CD4-positive, alpha-beta T cell treated with Interferon gamma for 1 hour (primary cell): ENCODE measurements at places on chromosomes 5 and 9.

DNA sequence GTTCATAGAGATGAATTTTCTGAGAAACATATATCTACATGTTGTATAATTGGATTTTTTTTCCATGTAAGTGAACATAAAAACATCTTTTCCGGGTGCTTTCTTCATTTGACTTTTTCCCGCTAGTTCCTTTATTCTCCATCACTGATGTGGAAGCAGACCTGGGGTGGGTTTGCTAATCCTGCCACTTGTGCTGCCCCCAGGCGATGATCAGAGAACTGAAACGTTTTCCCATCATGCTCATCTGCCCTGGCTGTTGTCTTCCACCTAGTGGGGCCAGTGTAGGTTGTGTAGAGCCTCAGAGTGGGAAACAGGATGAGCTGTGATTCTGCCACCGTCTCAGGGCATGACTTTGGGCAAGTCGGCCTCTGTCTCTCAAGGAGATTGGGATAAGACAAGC, 34.2 kb upstream of the TGFBR1 start:
- no peak for DNase-seq

DNA sequence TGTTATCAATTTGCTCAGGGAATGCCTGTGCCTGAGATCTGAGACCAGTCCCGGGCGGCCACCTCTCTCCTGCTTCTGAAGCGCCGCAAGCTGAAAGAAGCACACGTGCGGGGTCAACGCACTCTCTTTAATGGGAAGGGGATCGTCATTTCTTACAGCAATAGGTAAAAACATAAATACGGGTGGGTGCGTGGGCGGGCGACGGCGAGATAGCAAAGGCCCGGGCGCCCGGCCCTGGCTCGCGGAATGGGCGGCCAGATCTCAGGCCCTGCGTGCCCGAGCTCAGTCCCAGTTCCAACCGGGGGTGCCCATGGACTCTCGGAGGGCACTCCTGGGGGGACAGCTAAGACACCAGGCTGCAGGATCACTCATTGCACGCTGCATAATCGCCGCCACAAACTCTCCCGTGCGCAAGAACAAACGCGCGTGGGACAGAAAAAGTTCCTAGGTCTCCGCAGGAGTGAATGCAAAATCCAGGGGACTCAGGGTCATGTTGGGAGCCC, 3.0 kb downstream of the NKX2-5 start:
- DNase-seq = no peak

DNA sequence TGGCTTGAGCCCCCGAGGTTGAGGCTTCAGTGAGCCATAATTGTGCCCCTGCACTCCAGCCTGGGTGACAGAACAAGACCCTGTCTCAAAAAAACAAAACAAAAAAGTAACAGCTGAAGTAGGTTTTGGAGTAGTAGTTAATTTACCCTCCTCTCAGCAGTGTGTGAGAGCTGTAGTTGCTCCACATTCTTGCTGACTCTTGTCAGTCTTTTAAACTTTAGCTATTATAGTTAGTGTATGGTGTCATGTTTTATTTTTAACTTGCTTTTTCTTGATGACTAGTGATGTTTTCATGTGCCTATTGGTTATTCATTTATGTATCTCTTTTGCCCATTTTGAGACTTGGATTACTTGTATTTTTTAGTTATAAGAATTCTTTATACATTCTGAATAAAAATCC, 52.9 kb upstream of the DHFR start:
- DNase-seq = no peak

GRCh38 chr5:14436801-14437542, 144.6 kb upstream of the OTULINL start:
- no peak for DNase-seq

GRCh38 chr9:88237479-88237961, 99.2 kb upstream of the SPATA31C2 start:
- DNase-seq = no peak

DNA sequence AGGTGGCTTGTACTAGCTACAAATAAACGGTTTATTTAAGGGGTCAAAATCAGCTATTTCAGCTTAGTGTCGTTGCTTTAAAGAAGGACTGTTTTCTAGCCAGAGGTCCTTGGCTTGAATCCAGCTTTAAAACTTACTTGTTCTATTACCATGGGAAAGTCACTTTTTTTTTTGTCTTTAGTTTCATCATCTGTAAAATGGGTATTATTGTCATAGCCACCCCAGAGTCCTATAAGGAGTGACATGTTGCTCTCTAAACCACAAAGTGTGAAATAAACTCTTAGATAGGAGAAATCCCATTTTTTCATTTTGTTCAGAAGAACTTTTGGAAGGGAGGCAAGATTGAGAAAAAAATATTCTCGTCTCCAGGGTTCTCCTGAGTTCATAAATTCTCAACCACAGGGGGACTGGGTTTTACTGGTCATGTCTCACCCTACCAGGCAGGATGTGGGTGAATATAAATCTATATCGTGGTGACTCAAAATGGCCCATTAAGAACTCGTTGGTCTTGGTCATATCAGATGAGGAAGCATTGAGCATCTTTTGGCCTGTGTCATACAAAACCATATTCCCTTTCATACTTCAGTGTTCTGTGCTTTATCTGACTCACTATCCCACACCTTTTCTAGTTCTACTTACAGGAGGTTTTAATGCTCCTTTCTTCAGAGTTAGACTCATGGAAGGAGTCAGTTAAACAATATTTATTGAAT, 202.7 kb upstream of the NR3C1 start:
- DNase-seq = no peak

- no peak for DNase-seq
Measured at GRCh38 chr9:96192710-96193109, 109.3 kb downstream of the HSD17B3 start.

GRCh38 chr5:115435778-115436712, 108.5 kb downstream of the FEM1C start:
- no peak for DNase-seq

DNA sequence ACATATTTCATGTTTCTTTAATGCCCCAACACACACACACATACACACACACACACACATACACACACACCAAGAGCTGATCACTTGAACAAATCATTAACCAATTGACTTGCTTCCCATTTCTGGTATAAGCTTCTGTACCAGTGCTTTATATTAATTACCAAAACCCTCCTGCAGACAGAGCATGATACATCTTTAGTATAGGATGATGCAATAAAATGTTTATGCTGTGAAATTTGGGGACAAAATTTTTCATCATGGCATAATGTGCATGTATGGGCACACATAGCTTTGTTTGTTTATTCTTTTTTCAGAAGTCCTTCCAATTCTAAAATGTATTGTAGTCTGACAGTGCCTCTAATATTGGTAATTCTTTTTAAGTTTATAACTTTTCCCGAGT, 34.5 kb downstream of the SLC1A3 start:
- no peak for DNase-seq

DNA sequence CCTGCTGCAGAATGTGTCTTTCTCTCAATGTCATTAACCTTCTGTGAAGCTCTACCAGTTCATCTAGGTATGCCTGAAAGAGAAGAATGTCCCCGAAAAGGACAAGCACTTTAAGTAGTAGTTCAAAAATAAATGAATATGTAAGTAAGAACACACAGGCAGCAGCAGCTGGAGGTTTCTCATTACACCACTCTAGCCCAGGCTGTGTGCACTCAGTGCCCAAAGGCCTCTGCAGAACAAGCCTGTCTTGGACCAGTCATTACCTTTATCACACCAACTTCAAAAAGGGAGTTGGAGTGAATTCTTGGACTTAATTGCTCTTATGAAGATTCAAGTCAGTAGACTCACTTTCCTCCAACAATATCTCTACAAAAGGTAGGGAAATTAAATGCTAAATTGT, 268.8 kb downstream of the MLLT3 start:
- no peak for DNase-seq

GRCh38 chr9:13732290-13732689, 452.8 kb upstream of the MPDZ start:
- no peak for DNase-seq
